ENCODE measurements at places on chromosomes 1 and 21. TPM values are rescaled to one million over a fixed set of nuclear protein-coding genes. Genes with fewer than 3 reads are reported as not detected.

DNA sequence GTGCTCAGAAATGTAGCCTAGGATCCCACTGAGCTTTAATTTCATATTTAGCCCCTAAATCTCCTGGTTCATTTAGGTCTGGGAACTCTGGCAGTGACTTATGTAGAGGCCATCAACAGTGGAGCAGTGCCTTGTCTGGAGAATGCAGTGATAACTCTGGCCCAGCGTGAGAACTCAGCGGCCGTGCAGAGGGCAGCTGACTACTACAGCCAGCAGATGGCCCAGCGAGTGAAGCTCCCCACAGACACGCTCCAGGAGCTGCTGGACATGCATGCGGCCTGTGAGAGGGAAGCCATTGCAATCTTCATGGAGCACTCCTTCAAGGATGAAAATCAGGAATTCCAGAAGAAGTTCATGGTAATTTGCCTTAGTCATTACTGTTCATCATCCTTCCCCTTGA lies 17.8 kb downstream of the GBP6 start:
- no peak for DNase-seq

- DNase-seq = no peak
Observed at GRCh38 chr1:114756009-114756892, 1.5 kb downstream of the CSDE1 start.

DNA sequence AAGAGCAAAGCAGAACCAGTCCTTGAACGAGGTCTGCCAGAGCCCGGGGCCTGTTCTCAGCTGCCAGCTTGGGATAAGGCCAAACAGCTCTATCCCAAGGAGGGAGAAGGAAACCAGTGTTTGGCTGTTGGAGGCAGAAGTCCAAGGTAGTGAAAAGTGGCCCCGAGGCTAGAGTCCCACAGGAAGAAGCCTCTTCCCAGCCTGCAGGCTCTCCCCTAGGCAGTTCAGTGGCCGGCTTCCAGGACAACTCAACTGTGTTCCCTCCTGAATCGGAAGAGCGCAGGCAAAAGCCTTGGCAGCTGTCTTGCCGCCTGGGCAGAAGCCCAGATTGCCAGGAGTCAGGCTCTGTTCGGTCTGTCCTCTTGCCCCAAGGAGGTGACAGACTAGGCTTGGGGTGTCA lies 19.3 kb downstream of the QSOX1 start:
- peak; percentile 43 for DNase-seq

- DNase-seq = no peak
Observed at GRCh38 chr1:7232441-7233236, 447.4 kb downstream of the CAMTA1 start.

DNA sequence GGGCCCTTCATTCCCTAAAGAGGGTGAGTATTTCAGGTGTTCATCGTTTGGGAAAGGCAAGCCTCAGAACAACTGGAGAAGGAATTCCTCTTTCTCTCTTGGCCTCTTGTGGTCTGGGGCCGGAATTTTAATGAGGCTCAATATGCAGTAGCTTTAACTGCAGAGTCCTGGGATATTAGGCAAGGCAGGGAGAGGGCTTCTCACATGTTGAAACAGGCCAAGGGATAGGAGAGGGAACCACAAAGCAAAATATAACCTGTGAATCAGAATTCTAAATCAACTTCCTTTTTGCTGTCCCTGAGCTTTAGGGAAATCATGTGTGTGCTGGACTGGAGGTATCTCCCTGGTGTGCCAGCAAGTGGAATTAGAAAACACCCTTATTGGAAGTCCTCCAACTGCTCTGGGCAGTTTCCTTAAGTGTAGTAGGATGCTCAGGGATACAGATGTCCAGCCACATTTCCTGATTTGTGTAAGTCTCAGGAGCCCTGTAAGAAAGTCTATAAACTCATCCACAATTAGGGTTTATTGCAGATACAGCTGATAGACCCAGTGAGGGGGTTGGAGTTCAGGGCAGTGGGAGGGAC lies 215.8 kb upstream of the ZRANB2 start:
- DNase-seq = no peak

GRCh38 chr1:39828734-39829133 lies 40.1 kb upstream of the BMP8B start:
- DNase-seq = no peak

DNA sequence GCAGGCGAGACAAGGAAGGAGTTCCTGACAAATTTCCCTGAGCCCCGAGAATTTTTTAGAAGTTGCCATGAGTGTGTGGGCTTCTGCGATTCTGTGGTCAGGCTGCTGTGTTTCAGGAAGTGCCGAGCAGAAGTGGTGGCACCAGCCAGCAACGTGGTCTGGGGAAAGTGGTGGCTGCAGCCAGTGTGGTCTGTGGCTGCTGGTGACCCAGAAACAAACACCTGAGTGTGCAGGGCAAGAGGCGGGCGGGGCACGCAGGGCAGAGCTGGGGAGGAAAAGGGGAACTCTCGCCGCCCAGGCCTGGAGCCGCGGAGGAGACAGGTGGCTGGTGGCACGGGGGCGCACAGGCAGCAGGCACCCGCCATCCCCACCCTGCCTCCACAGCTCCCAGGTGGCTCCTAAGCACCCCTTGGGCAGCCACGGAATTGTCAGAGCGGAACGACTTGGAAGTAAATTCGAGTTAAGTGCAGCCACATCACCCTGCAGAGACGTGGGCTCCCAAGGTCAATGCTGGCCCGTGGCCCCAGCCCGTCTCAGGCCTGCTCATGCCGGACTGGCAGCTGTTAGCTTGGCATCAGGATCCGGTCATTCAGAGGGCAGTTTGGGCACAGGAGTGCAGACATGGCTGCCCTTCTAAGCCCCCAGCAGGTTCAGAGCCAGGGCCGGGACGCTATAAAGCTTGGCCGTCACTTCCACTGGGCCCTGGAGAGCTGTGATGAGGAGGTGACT lies 25.1 kb downstream of the PRDM16 start:
- no peak for DNase-seq

DNA sequence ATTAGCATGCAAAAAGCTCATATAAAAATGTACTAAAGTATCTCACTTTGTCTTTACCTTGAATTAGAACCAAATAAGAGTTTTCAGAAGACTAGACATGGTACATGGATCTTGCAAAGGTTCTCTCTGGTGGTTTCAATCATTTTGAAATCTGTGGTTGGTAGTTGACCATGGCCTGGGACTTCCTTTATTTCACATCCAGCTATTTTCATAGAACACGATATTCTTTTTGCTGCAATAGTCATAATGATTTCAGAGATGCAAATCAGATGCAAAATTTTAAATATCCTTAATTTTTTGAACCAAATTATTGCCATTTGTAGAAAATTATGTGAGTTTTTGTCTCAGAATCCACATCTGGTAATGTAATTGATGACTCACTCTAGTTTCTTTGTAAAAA lies 375.1 kb upstream of the ZP4 start:
- no peak for DNase-seq

DNA sequence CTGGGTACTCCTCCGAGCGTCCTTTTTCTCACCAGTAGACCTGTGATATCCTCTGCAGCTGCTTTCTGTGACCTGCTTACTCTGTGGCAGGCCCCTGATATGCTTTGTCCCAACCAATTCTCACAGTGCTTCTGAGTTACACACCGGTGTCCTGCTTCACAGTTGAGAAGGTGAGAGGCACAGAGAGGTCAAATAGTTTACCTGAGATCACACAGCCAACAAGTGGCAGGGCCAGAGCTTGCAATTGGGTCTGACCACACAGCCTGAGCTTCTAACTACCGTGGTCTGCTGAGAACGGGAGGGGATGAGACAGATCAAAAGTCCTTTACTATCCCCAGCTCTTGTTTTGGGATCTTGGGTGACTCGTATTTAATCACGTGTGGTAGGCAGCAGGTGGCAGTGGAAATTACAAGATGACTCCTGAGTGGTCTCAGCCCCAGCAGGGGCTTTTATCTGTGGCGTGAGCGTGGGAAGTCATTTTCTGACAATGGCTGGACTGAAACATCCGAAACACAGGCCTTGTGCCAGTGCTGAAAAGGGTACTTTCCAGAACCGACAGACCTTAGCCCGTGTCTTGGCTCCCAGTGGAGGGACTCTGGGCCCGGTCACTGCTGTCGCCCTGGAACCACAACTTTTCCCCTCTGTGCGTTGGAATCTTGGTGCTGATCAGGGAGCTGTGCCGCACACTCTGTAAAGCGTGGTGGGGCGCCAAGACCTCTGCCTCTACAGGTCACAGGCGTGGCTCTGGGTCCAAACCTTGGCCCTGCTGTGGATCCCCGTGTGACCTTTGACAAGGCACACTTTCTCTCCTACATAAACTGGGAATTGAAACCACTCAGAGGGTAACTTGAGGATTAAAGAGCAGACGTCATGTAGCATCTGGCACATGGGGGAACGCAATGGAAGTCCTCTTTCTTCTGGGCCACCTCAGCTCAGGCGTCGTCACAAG lies 11.9 kb downstream of the THEMIS2 start:
- DNase-seq = no peak

The TRIM45 gene
- 1.5 TPM for total RNA-seq

The RGS8 gene
- not detected for total RNA-seq

The MPC2 gene
- total RNA-seq = 17.6 TPM

The IGSF3 gene
- 1.5 TPM for total RNA-seq

The PYHIN1 gene
- total RNA-seq = 2.8 TPM

The FNDC5 gene
- 6.2 TPM for total RNA-seq
